ENCODE measurements at places on chromosomes 7 and 10. TPM values are rescaled to one million over a fixed set of nuclear protein-coding genes. Genes with fewer than 3 reads are reported as not detected.

Gene SUFU
- total RNA-seq, result 9.4 TPM

Gene INHBA
- 0.84 TPM for total RNA-seq

Gene MMD2
- not detected for total RNA-seq

Gene TMEM130
- not detected for total RNA-seq

Gene HELLS
- 23.0 TPM for total RNA-seq

Gene UBN2
- 11.7 TPM for total RNA-seq

Gene HTR5A
- total RNA-seq, result not detected
